ENCODE measurements at places on chromosomes 4 and X. TPM values are rescaled to one million over a fixed set of nuclear protein-coding genes. Genes with fewer than 3 reads are reported as not detected.

- DNase-seq, result no peak
Measured at GRCh38 chrX:134570899-134571298, 87.4 kb downstream of the PLAC1 start.

DNA sequence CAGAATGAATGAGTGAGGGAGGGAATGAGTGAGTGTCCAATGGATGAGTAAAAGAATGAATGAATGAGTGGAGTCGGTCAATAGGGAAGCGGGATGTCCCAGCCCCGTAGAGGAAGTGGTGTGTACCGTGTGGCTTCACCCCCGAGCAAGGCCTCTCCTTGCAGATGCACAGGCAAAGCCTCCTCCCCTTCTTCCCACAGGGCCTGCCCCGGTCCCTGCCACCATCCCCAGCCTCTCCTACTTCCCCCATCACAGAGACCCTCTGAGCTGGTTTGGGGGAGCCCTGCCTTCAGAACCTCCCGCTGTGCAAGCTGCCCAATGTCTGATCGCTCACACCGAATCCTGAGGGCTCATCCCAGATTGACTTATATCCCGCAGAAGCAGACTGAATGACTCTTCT is 13.6 kb downstream of the HTRA3 start:
- DNase-seq, result no peak

Gene MEPE
- total RNA-seq, result not detected

DNA sequence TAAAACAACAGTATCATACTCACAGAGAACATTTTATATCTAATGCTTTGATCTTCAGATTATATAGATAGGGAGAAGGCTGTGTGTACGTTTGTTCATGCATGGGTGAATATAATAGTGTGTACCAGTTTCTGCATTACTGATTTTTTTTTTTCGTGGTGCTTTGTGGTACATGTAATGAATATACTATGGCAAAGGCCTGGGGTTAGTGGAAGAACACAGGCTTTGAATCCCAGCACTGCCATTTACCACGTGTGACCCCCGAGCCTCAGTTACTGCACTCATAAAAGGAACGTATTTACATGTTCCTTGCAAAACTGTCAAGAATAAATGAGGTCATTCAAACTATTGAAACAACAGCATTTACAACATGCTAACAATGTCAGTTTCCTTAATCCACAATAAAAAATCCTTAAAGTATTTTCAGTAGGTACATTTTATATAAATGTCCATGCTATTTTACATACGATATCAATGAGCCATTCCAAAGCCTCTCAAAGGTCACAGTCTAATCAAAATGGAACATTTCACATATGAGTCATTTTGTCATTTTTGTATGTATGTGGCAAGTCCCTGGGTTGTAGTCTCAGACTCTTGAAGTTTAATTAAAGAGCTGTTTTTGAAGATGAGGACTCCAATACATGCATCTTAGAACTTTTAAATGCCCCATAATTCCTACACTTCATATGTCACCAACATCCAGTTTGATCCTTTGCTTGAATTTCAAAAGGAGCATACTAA is 242.8 kb downstream of the PPP3CA start:
- no peak for DNase-seq

Gene SFRP2
- not detected for total RNA-seq

- no peak for DNase-seq
Measured at GRCh38 chr4:180832073-180832472, 1411.1 kb upstream of the TENM3 start.

DNA sequence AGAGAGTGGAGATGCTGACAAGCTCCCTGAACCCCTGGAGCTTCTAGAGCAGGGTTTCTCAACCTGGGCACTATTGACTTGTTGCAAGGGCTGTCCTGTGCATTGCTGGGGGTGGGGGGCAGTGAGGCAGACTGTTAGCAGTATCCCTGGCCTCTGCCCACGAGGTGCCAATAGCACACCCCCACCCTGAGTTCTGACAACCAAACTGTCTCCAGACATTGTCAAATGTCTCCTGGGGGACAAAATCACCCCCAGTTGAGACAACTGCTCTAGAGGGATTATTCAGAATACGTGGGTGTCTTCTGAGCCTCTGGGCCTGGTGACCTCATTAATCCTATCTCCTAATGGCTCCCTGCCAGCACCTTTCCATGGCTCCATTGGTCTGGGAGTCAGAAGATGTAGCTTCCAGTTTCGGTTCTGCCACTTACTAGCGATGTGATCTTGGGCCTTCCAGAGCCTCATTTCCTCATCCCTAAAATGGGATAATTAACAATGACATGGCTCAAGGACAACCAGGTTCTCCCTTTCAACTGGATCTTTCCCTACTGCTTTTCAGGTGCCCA is 17.6 kb upstream of the PJA1 start:
- DNase-seq, result no peak

GRCh38 chrX:41761702-41762101 is 37.7 kb downstream of the GPR82 start:
- no peak for DNase-seq

Gene HS6ST2
- 1.8 TPM for total RNA-seq

Gene TMSB15B
- 12.9 TPM for total RNA-seq

Gene SHISA3
- not detected for total RNA-seq

Gene TLL1
- not detected for total RNA-seq

Gene NKRF
- total RNA-seq, result 21.9 TPM

GRCh38 chr4:126306152-126306869 is 991.6 kb downstream of the FAT4 start:
- DNase-seq, result no peak

Gene CFAP47
- not detected for total RNA-seq

DNA sequence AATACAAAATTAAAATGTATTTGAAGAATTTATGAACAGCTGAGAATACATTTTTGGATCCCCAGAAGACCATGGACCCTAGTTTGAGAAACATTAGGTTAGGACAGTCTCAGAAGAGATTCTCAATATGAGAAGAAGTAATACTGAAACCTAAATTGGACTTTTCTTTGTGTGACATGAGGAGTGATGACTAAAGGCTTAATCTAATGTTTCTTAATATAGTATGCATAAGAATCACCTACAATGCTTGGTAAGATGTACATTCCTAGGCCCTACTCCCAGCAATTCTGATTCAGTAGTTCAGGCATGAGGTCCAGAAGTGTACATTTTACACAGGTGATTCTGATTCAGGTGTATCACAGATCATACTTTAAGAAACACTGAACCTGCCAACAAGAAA is 31.6 kb upstream of the HUWE1 start:
- no peak for DNase-seq

GRCh38 chrX:108022491-108023089 is 22.3 kb upstream of the VSIG1 start:
- DNase-seq, result no peak

DNA sequence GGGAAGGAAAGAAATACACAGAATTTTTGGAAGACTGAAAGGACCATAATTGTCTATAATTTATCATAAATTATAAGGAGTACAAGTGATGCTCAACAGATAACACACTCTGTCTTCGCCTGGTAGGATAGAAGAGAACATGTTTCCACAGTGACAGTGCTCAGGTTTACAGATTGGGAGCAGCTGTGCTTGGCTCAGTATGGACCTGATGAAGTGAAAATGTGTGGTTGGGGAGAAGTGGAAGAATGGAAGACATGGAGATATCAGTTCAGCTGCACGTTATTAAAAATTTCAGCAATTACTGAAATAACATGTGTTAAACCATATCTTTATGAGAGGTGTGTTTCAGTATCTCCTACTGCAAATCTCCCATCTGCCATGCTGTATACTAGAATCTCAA is 90.6 kb downstream of the TLL1 start:
- DNase-seq, result no peak

GRCh38 chr4:86670756-86671155 is 76.6 kb downstream of the PTPN13 start:
- DNase-seq, result no peak

GRCh38 chr4:2102045-2102883 is 43.1 kb downstream of the NAT8L start:
- DNase-seq, result no peak

GRCh38 chr4:73693811-73694210 is 46.6 kb upstream of the CXCL8 start:
- DNase-seq, result no peak

DNA sequence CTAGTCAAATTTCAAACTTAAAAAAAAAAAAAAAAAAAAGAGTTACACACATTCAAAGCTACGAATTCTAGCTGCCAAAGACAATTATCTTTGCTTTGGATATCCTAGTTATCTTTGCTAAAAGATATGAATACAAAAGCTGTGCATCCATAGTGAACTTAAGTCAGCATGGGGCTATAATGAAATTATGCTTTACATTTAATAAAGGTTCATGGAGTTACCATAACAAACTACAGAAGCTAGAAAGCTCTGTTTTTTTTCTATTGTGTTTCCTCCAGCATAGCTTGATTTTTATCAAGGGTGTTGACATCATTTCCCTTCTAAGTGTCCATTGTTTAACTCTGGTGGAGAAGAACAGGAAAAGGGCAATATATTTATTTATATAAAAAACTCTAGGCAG is 234.1 kb downstream of the ANKRD50 start:
- no peak for DNase-seq

Gene PAGE4
- not detected for total RNA-seq

DNA sequence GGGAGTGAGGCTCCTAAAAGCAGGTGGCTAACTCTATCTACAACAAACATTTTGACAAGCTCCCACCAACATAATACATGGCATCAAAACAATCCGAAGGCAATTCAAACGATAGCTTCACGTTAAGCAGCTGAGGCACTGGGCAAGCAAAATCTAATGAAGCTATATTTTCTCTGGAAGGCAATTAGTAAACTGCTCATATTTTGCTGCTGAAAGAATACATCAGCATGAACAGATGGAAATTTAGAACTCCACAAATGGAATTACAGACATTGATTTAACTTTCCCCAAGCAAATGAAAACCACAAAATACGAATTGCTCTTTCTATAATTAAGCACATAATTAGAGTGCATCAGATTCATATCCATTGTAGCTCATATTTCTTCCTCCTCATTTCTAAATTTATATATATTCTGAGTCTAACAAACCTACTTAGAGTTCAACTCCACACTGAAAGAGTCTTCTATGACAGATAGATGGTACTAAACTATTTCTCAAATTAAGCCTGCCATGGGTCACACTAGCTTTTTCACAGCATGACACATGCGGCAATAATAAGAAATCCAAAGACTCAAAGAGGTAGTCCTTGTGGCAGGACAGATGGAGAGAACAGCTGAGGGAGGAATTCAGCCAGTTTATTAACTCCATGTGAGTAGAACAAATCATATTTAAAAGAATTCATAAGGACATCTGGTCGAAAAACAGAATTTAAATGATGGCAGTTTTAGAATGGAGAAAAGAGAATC is 305.4 kb downstream of the MAPK10 start:
- no peak for DNase-seq

Gene F11
- total RNA-seq, result not detected

Measured in activated naive CD4-positive, alpha-beta T cell treated with anti-CD3 and anti-CD28 coated beads, Interleukin-2, amount 50 U/mL, for 72 hours (primary cell).